Tibial artery (tissue), 4 donors: ENCODE measurements at places on chromosomes 6 and 20.

DNA sequence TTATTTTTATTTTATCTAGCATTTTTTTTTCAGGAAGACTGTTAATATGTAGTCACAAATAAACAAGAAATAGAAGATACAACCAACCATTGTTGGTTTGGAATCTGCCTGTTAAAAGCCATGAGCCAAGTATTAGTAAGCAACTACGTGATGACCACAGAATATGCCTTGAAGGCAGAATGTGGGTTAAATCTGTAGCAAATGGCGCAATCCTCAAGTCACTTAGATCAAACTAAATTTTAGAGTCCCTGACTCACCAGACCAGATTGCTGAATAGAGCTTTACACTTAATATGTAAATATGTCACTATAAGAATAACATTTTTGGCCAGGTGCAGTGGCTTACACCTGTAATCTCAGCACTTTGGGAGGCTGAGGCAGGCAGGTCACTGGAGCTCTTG lies 800.1 kb upstream of the CITED2 start:
- no peak for DNase-seq

- DNase-seq, result no peak
Measured at GRCh38 chr6:89073014-89073620, 7.4 kb upstream of the PNRC1 start.

- DNase-seq, result peak; percentile 77
Measured at GRCh38 chr6:12289933-12290820, at the start of gene EDN1. EDN1 (plus strand) TSS chr6:12290361; CDS start chr6:12290630, 269 bp downstream.

DNA sequence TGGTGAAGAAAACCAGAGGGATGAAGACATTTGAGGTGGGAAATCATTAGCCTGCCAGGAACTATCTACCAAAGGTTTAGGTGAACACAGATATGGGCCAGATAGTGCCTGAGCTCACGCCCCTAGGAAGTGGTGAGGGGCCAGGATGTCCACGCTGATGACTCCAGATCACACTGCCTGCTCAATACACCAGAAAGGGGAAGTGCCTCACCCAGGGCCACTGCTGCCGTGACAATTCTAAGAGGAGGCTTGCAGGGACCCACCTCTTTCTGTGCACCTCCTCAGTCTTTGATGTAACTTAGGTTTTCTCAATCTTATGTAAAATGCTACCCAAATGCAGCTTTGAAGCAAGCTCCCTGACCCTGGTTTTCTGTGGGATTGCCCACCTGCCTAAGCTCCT lies 5.4 kb upstream of the RAB44 start:
- DNase-seq, result no peak

- DNase-seq, result peak; percentile 32
Measured at GRCh38 chr20:62911701-62912280, 14.5 kb downstream of the DIDO1 start.

DNA sequence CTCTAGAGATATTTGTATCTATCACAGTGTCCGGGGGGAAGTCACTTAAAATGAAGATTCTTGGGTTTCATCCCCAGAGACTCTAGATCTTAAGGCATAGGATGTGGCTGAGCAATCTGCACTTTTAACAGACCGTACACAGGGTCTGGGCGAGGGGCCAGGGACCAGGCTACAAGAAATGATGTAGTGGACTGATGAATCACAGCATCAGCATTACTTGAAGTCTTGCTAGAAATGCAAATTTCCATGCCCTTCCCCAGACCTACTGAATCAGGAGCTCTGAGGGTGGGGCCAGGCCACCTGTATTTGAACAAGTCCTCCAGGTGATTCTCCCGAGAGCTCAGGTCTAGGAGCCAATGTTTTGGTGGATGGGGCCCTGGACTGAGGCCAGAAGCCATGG lies 168.4 kb downstream of the DOK5 start:
- no peak for DNase-seq

- no peak for DNase-seq
Measured at GRCh38 chr6:137638926-137639706, 144.9 kb upstream of the OLIG3 start.

GRCh38 chr20:18855882-18856281 lies 42.3 kb downstream of the SCP2D1 start:
- no peak for DNase-seq

GRCh38 chr6:32609731-32610640 lies 20.3 kb upstream of the HLA-DRB1 start:
- peak; percentile 19 for DNase-seq

GRCh38 chr6:48419992-48420391 lies 309.0 kb upstream of the PTCHD4 start:
- DNase-seq, result no peak

- no peak for DNase-seq
Measured at GRCh38 chr6:134148566-134148965, 96.1 kb upstream of the SLC2A12 start.

GRCh38 chr20:2142649-2143048 lies 41.0 kb downstream of the STK35 start:
- DNase-seq, result no peak

GRCh38 chr6:108921547-108922361 lies 73.5 kb downstream of the ARMC2 start:
- peak; percentile 41 for DNase-seq

DNA sequence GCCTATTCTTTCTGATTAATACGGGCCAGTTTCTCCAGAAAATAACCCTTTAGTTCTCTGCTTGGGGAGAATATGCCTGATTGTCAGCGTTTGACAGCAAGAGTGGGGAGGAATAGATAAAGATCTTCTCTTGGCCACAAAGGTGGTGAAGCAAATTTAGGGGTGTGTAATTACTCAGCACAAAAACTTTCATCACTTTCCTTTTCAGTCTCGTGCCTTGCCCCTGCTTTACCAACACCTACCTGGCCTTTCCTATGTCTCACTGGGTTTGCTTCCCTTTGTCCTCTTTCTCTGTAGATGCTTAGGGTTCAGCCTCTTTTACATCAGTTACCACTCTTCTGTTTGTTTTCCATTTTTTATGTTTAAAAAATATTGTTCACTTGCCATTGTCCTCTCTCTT lies 99.2 kb downstream of the MCHR2 start:
- no peak for DNase-seq

DNA sequence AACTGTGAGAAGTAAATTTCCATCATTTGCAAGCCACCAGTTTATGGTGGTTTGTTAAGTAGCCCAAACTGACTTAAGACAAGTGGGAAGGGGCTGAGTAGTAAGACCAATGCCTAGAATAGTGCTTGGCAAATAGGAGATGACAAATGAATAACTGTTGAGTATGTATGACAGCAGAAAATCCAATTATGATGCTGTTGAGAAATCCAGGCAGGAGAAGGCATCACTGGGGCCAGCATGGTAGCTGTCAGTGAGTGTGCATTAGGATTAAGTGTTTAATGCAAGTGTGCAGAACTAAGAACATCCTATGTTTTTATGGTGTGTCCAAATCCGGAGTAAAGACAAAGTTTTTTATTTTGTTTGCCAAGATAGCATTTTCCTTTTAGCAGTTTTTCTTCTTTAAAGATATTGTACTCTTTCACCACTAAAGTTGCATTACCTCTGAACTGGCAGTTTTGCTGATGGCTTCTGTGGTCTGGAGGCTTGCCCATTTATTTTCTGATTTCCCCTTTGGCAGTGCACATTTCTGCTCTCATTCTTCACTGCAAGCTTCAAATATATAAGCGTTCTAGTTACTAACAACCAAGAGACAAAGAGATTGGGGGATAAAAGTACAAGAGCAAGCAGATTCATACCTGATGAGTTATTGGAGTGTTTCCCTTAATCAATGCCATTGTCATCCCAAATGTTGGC lies 289.7 kb downstream of the KCNQ5 start:
- DNase-seq, result no peak

GRCh38 chr20:667351-668034 lies 8.1 kb downstream of the SCRT2 start:
- DNase-seq, result no peak

DNA sequence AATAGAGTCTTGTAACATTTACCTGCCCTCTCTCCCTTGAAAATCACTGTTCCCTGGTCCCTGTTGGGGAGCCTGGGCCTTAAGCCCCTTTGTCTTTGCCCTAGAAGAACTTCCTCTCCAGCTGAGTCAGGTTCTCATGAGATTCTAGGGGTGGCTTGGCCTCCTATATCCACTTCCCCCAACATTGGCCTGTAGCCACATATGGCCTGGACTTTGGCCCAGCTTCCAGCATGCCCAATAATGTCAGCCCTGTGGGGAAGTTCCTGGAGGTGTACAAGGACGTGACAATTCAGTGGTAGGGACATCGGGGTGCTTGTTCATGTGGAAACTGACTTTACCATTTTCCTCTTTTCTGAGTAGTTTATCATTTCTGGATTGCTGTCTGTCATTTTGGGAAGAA lies 17.2 kb upstream of the MAS1L start:
- DNase-seq, result no peak

GRCh38 chr6:3697609-3698008 lies 53.9 kb downstream of the PXDC1 start:
- DNase-seq, result no peak

- DNase-seq, result no peak
Measured at GRCh38 chr20:19995220-19995863, 21.8 kb upstream of the NAA20 start.

GRCh38 chr6:153956808-153957207 lies 82.2 kb upstream of the OPRM1 start:
- no peak for DNase-seq

DNA sequence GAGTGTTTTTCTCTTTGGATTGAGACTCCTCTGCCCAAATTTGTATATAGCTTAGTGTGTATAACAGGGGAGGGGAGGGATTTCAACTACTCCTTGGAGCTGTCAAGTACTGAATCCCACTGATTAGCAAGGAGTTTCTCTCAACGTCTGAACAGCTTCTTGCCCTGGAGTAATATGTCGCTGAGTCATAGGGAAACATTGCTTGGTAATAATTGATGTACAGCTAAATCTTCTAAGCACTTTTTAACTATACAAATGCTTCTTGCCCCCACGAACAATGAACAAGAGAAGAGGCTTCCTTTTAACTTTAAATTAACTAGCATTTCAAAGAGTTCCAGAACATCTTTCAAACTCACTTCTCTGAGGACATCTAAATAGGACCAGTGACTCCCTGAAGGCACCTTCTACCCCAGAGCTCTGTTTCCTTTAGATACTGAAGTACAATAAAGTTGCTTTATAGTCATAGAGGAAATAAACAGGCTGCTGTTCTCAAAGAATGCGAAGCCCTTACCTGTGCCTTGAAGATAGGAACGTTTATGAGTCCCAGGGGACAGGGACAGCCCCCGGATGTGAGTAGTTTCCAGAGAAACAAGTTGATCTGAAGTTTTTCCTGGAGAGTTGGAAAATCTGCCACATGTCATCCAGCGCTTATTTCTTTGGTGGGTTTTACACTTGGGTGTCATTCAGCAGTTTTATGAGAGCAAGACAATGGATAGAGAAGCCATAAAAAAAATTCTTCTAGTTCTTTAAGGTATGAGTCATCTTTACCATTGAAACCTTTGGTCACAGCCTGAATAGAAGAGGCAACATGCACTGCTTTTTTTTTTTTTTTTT lies 462.5 kb upstream of the BTBD3 start:
- DNase-seq, result no peak

GRCh38 chr6:137925141-137925698 lies 58.2 kb downstream of the TNFAIP3 start:
- DNase-seq, result no peak

GRCh38 chr6:116108836-116109235 lies 8.2 kb downstream of the NT5DC1 start:
- no peak for DNase-seq

DNA sequence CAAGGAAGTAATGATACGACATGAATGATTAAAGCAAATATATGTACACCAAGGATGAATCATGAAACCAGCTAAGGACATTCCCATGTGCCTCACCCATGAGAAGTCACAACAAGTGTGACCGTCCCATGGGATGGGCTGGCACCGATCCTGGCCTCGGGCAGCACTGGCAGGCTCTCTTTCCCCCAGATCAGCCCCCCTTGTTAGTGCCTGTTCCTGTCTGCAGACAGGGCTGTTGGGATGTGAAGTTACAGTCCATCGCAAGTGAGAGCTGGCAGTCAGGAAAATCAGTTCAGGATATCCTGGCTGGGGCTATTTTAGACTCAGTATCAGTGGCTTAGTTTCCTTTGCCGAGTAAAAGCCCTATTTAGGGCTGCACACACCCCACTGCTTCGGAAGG lies 129.2 kb upstream of the SNX9 start:
- DNase-seq, result no peak

DNA sequence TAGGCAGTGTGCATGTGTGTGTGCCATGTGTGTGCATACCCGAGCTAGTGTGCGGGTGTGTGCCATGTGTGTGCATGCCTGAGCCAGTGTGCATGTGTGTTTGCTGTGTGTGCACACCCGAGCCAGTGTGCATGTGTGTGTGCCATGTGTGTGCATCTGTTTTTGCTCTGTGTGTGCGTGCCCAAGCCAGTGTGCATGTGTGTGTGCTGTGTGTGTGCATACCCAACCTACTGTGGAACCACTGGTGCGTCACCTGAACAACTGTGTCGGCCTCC lies 5.7 kb downstream of the RBBP8NL start:
- no peak for DNase-seq

DNA sequence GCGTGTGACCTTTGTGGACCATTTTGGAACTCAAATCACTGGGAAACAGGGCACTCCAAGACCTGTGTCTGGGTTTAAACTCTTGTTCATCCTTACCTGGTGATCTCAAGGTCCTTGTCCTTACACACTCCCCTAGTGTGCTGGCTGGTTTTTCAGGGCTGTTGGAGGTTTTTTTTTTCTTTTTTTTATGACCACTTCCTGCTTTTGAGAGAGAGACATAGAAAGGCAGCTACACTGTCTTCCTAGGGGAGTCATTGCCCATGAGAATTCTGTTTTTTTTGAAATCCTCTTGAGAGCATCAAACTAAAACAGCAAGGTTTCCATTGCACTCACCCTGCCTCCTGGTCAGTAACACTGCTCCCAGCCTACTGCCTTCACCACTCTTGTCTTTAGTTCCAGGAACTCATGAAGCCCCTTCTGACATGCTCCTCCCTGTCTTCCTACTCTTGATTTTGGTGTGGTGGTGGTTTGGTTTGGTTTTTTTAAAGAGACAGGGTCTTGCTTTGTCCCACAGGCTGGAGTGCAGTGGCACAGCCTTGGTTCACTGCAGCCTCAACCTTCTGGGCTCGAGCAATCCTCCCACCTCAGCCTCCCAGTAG lies 28.6 kb downstream of the PRPH2 start:
- DNase-seq, result no peak

GRCh38 chr6:83860782-83861495 lies 1.4 kb downstream of the CYB5R4 start:
- DNase-seq, result no peak

DNA sequence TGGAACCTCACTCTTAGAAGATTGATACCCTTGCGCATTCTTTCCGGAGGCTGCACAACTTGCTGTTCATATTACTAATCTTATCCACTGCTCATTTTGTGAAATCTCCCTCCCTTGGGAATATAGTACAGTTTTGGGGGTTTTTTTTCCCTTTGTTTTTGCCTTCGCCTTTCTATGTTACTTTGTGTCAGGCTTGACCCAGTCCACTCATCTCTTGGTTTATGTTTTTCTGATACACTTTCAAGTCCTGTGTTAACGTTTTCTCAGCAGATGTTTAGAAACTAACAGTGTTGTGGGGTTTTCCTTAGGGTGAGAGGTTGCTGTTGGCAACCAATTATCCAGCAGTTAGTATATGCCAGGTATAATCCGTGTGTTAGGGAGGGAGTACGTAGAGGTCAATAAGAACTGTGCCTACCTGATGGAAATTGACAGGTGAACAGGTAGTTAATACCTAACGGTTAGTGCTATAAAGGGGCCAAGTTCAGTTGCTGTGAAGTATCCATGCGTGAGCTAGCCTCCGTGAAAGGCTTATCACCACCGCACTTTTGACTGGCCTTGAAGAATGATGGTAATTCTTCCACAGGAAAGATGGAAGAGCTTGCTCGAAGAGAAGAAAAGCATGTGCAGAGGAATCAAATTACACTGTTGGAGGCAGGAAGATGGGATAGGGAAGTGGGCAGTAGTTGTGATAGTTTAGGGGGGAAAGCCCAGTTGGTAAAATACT lies 1.4 kb downstream of the NFYA start:
- DNase-seq, result no peak
